Hematopoietic multipotent progenitor cell treated with erythropoietin and hydrocortisone succinate and interleukin-3 and kit ligand, for 6 days (in vitro differentiated cells): ENCODE measurements at places on chromosomes 1 and 21.

DNA sequence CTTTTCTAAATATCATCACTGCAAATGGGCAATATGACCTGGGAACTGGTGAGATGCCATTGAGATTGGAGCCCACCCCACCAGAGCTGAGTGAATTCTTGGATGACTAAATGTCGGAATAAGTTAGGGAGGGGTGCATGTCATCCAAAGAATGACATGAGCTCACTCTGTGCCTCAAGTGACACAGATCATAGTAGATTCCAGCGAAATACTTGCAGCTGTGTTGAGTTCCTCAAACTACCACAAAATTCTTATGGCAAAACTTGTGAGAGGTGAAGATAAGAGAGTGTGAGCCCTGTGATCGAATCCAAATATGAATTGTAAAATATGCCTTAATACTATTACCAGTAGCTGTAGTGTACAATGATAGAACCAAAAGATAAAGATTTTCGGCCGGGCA lies 2.3 kb upstream of the TCP10L start:
- DNase-seq, result peak; percentile 21

GRCh38 chr1:15992582-15993500 lies 11.2 kb upstream of the SRARP start:
- no peak for DNase-seq

DNA sequence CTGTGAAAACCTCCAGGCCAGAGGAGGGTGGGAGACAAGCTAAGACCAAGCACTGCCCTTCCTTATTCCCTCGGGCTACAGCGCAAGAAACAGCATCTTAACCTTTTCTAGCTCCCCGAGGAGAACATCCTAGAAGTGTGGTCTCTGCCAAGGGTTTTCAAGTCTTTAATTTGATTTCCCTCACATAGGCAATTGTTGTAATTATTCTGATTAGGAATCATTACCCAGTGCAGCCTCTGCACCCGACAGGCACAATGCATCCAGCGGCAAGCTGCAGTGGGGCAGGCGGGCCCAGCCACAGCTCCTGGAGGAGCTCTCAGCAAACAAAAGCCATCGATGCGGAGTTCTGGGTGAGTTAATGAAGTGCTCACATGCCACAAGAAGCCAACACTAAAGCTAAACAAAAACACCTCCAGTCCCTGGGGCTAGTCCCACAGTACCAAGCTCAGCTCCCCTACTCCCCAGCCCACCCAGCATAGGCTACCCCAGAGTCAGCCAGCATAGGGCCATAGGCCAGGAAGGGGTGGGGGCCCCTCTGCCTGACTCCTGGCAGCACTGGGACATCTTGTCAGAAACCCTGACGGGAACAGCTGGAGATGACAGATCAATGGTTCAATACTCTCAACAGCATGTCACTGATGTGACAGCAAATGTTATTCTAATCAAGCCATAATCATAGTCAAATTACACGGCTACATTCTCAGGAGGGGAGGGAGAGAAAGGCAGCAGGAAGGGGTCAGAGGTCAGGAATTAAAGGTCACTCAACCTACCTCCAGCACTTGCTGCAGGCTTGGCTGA lies 42.5 kb downstream of the ERI3 start:
- DNase-seq, result no peak

DNA sequence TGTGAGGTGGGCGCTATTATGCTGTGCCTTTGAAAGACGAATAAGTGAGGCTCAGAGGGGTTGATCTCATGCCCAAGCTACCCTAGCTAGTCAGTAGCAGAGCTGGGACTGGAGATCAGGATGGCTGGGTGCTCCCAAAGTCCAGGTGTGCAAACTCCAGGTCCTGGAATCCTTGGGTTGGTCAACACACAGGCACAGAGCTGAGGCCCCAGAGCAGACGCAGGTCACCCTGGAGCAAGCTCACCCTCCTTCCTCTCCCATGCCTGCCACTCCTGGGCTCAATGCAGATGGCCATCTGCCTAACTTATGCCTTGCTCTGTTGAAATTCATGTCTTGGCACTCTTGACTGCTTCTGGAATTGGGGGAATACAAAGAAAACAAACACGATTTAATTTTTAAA lies 587.2 kb downstream of the PTPRU start:
- no peak for DNase-seq

GRCh38 chr1:72601035-72601674 lies 318.8 kb upstream of the NEGR1 start:
- DNase-seq, result peak; percentile 9

DNA sequence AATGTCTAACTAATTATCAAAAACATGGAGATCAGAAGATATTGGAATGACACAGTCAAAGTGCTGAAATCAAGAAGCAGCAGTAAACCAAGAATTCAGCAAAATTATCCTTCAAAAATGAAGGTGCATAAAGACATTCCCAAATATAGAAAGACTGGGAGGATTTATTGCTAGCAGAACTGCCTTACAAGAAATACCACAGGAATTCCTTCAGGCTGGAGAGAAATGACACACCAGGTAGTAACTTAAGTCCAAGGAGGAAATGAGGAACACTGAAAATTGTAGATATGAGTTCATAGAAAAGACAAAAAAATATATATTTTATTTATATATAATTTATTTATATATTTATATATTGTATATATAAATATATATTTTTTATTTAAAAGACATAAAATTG lies 217.2 kb downstream of the RPS6KC1 start:
- no peak for DNase-seq

GRCh38 chr1:214840356-214840755 lies 237.4 kb downstream of the CENPF start:
- DNase-seq, result no peak

DNA sequence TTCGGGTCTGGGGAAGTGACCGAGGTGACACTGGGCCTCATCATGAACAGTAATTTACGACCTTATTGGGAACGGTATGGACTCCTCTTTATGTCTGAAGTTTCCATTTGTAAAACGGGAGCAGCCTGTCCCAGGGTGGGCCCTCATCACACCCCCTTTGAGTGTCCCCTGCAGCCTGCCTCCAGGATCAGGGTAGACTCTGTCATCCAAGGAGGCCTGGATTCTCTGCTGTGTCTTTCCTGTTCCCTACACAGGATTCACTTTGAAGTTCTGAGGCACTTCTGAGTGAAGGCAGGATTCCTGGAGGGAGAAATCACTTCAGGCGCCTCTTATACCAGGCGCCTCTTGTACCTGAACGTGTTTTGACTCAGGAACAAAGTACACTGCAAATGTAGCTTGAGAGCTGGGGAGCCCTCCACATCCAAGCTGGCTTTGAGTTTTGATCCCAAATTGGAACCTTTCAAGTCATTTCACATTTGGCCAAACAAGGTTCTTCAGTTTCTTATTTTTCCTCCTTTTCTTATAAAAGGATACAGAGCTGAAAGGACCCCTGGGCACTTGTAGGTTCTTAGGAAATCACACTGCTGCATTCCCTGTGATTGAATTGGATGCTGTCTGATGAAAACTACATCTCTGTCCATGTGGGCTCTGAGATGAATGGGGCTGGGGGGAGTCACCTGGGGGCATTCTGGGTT lies 106.0 kb downstream of the SUSD4 start:
- no peak for DNase-seq

GRCh38 chr1:156551869-156552268 lies 20.5 kb downstream of the IQGAP3 start:
- no peak for DNase-seq

DNA sequence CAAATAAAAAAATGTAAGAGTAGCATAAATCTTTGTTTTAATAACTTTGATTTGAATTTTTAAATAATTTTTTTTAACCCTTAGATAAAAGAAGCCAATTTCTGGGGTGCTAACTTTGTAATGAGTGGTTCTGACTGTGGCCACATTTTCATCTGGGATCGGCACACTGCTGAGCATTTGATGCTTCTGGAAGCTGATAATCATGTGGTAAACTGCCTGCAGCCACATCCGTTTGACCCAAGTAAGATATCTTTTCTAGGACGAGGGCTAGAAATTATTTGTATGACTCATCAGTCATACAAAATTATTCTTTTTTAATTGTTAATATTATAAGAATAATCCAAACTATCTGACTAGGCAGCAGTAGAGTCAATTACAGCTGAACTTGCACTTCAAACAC lies 71.2 kb downstream of the GPR161 start:
- peak; percentile 87 for DNase-seq

DNA sequence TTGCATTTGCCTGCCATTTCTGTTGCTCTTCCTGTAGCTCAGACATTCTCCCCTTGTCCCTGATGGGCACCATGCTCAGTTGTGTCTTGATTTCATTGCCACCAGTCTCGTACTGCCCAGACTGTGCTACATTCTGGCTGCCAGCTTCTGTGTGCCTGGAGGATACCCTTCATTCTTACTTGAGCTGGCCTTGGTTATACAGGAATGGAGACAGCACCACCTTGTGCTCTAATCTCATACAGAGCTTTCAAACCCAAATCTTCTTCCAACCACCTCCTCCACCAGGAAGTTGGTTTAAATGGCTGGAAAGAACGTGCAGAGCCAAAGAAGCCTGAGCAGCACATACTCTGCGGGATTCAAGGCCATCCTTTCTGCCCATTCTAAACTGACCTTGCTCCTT lies 165.3 kb downstream of the SLC35F3 start:
- DNase-seq, result no peak

- DNase-seq, result no peak
These were observed 110.3 kb downstream of the ZNF281 start for GRCh38 chr1:200299571-200299970.

DNA sequence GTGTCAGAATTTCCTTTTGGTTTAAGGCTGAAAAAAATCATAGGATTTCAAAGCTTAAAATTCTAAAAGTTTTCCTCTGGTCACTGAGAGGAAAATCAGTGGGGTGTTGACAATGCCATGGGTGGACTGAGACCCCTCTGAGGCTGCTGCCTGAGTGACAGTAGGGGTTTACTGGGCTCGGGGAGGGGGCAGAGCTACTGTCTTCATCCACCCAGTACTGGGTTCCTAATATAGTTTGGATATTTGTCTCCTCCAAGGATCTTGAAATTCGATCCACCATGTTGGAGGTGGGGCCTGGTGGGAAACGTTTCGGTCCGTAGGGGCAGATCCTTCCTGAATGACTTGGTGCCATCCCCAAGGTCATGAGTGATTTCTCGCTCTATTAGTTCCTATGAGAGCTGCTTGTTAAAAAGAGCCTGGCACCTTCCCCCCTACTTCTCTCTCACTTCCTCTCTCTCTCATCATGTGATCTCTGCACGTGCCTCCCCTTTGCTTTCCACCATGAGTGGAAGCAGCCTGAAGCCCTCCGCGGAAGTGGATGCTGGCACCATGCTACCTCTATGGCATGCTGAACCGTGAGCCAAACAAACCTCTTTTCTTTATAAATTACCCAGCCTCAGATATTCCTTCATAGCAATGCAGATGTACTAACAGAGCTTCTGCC lies 72.3 kb downstream of the MAP10 start:
- DNase-seq, result no peak

GRCh38 chr1:20699558-20699957 lies 18.2 kb downstream of the KIF17 start:
- no peak for DNase-seq

GRCh38 chr1:221612047-221612777 lies 129.7 kb downstream of the DUSP10 start:
- no peak for DNase-seq

- no peak for DNase-seq
These were observed 26.4 kb downstream of the MEGF6 start for GRCh38 chr1:3584915-3585314.

DNA sequence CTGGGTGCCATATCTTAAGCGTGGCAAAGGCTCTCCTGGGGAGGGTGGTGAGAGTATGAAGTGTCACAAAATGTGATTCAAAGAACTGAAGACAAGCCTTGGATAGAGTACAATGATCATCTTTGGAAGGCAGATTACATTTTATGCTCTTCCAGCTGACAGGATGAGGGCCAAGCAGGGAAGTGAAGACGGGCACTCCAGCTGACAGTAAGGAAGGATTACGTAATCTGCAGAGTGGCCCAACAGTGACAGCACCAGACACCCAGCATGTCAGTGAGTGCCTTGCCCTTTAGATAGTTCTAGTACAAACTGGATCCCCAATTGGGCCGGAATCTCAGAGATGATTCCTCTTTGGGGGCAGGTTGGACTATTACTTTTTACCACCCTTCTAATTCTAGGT lies 52.7 kb downstream of the UBE2T start:
- DNase-seq, result no peak

DNA sequence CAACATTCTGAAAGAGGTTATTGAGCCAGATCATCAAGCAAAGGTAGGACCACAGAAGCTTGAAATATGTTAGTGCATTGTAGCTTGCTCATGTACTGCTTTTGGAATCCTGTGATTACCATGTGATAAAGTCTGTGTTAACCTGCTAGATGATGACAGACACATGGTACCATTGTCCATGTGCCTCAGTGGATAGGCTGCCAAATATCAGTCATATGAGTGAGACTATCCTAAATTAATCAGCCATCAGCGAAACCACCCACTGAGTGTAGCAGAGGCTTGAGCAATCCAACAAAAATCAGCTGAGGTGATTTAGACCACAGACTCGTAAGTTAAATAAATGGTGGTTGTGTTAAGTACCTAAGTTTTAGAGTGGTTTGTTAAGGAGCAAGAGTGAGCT lies 32.7 kb upstream of the CRB1 start:
- DNase-seq, result no peak
